Liver (tissue), 10 donors: ENCODE measurements at places on chromosomes 2 and 18. TPM values are rescaled to one million over a fixed set of nuclear protein-coding genes. Genes with fewer than 3 reads are reported as not detected.

The CAPN14 gene
- total RNA-seq: 0.08 TPM

The DPP4 gene
- 14.4 TPM for total RNA-seq

The ZNF385B gene
- 4.7 TPM for total RNA-seq

The ADD2 gene
- 156 TPM for total RNA-seq

The FEV gene
- not detected for total RNA-seq

The FAM237A gene
- total RNA-seq: not detected

The REG3A gene
- not detected for total RNA-seq

The POTEJ gene
- total RNA-seq: not detected

The CHRND gene
- total RNA-seq: not detected

The RNF25 gene
- total RNA-seq: 8.2 TPM

The GALNT14 gene
- 2.0 TPM for total RNA-seq

The HAAO gene
- total RNA-seq: 17.4 TPM

The UPP2 gene
- total RNA-seq: 1.2 TPM

The SULT1C2 gene
- 8.9 TPM for total RNA-seq

The KANSL3 gene
- total RNA-seq: 27.2 TPM

The GRB14 gene
- total RNA-seq: 51.0 TPM

The MTCL1 gene
- 5.4 TPM for total RNA-seq

The CRYGC gene
- total RNA-seq: not detected

The GALNT13 gene
- not detected for total RNA-seq

The MBOAT2 gene
- total RNA-seq: 65.5 TPM

The PDE6D gene
- 7.1 TPM for total RNA-seq

The GNLY gene
- 0.75 TPM for total RNA-seq

The HOXD10 gene
- total RNA-seq: not detected

The DLX2 gene
- total RNA-seq: not detected

The RBKS gene
- 14.6 TPM for total RNA-seq

The TET3 gene
- 5.0 TPM for total RNA-seq

The POMC gene
- total RNA-seq: 0.84 TPM
